ENCODE measurements at places on chromosomes 12 and 14. TPM values are rescaled to one million over a fixed set of nuclear protein-coding genes. Genes with fewer than 3 reads are reported as not detected.

RD3L gene
- polyA plus RNA-seq, result not detected

HOTAIR gene
- polyA plus RNA-seq, result 7.6 TPM

RITA1 gene
- polyA plus RNA-seq, result 11.4 TPM

JAG2 gene
- 52.1 TPM for polyA plus RNA-seq

FGF23 gene
- not detected for polyA plus RNA-seq

HPD gene
- polyA plus RNA-seq, result not detected

NEUROD4 gene
- not detected for polyA plus RNA-seq

OAS2 gene
- polyA plus RNA-seq, result 2.8 TPM

HOXC5 gene
- 1.8 TPM for polyA plus RNA-seq

NYNRIN gene
- 25.1 TPM for polyA plus RNA-seq

RAD9B gene
- polyA plus RNA-seq, result 2.7 TPM

TMTC1 gene
- 57.0 TPM for polyA plus RNA-seq

BCL2L14 gene
- 0.26 TPM for polyA plus RNA-seq

GIT2 gene
- polyA plus RNA-seq, result 57.8 TPM

GRCh38 chr14:92687681-92688433 lies 60.6 kb downstream of the LGMN start:
- peak; percentile 35 for DNase-seq

DNA sequence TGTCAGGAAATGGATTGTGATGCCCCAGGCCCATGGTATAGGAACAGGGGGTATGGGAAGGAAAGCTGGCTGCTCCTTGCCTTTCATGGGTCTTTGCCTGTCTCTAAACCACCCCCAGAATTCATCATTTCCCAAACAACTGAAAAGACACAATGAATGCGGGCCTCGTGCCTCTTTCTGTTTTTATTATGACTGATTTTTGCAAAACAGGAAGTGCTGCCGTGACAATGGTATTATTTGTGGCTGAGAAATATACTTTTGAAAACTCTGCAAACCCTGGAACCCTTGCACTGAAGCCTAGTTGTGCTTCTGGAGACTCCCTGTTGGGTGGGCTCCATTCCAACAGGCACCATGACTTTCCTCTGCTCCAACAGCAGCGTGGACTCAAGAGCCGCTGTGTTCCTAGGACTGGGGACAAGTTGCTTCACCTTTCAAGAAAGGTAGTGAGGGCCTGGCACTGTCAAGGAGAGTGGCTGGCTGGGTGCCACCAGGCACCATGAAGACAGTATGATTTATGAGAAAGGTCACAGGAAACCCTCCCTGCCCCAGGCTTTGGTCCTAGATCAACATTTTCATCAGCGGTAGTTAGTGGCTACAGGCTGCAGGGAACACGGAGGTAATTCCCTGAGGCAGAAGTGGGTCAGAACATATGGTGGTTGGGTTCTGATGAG lies 4.8 kb upstream of the DGLUCY start:
- DNase-seq, result no peak

- no peak for DNase-seq
These were observed 1.5 kb upstream of the IGF1 start for GRCh38 chr12:102481705-102482425.

DNA sequence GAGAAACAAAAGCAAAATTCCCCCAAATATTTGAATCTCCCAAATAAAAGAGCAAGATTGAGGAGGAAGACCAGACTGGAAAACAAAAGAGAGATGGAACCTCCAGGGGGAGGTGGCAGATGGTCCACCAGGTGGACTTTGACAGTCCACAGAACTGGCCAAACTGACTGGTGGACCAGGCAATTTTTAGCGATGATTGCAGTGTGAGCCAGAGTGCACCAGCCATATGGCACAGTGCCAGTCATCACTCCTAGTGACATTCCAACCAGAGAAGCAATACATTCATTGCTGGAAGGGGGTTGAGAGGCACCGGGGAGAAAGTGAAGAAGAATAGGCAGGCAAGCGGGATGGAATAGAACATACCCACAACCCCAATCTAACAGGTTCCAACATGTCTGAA lies 182.9 kb downstream of the EXOC5 start:
- DNase-seq, result no peak

DNA sequence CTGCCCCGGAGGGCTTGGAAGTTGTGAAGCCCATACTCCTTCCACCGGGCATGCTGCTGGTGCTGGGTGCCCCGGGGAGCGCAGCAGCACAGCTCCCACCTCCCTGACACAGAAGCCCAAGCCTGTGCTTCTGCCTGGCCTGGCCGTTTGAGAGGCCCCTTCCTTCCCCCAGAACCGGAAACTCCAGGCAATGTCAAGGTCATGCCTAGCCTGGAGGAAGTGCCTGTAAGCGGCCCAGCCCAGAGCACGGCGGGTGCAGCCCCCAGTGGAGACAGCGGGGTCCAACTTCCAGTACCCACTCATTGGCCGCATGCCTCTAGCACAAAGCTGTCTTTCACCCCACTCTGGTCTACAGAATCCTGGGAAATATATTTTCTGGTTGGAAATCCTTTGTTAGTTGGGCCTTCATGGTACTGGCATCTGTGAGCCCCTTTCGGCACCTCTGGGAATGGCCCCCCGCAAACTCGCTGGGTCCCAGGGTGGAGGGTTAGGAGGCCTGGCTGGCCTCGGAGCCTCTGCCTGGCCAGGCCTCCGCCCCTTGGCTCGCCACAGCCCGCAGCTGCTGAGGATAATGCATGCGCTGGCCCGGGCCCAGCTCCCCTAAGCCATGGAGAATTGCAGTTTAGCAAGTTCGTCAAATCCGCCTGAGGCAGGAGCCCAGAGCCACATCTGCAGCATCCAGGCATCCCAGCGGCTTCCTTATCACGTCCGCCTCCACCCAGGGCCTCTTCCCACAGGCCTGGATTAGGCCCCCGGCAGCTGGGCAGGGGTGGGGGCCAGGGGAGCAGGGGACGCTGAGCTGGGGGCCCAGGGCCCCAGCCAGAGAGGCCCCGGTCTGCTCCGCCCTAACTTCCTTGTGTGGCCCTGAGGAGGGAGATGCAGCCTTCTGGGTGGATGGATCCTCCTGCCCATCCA lies 48.9 kb upstream of the DLK1 start:
- DNase-seq, result peak; percentile 92

- DNase-seq, result no peak
These were observed 162.1 kb downstream of the NAV3 start for GRCh38 chr12:77992760-77993159.

DNA sequence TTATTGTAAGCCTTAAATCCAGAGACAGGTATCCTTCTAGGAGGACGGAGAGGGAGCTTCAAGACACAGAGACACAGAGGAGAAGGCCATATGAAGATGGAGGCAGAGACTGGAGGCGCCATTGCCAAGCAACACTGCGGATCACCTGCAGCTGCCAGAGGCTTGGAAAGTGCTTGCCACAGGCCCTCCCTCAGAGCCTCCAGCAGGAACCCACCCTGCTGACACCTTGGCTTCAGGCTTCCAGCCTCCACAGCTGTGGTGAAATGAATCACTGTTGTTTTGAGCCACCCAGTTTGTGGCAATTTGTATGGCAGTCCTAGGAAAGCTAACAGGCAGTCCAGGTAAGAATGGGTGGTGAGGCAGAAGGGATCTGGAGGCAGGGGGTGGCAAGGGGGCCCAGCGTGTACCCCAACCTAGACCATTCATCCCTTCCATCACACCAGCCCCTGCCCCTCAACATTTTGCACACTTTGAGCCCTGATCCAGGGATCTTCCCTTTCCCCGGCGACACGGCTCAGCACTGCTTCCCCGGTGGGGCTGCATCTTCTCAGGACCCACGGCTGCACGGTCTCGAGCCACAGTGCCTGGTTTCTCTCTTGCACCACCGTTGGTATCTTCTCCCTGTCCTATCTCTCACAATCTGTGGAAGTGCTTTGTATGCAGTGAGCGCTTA lies 22.3 kb upstream of the BCDIN3D start:
- DNase-seq, result no peak

DNA sequence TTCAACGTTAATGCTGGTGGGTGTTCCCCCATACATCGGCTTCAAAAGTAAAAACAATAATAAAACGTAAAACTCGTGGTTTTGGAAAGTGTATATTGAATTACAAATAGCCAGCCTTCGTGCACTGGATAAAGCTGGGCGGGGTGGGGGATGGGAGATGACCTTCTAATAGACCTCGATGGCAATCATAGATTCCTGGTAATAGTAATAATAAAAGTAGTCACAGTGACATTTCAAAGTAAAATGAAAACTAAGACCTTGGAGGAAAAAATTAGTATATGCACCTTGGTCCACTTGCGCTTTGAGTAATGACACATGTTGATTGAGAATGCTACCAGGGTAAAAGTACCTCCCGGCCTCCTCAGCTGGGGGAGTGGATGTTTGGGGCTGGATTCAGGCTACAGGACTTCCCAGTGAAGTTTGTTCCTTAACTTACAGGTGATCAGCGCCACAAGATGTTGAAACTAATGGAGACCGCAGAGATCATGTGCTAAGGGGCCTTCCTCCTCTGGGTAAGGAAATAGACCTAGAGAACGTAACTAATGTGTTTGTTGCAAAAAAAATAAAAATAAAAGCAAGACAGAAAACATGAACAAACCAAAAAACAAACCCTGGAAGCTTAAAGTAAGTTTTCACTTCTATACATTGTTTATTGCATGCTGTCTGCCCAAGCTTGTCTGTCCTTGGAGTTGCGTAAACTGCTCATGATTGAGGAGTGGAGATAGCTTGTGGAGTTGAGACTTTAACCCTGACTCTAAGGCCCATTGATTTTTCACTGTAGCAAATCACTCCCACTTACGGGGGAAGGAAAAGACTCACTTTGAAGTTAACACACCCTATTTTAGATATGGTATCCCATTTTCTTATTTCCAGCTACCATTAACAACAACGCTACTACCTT lies 907 bp upstream of the LRIG3 start:
- DNase-seq, result no peak

DNA sequence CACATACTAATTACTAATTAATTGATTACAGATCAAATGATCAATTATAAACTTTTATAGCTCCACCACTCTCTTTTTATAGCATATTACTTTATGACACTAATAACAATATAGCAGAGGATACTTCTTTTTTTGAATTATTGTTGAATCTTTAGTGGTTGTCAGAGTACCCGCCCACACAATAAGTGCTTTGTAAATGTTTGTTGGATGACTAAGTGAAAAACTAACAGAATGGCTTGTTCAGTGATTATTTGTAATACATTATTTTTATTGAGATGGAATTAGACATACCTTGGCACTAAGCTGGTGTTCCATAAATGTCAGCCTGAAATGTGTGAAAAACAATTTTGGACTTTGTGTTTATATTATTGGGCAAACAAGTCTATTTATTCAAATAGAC lies 670.5 kb upstream of the ATXN7L3B start:
- DNase-seq, result no peak

DNA sequence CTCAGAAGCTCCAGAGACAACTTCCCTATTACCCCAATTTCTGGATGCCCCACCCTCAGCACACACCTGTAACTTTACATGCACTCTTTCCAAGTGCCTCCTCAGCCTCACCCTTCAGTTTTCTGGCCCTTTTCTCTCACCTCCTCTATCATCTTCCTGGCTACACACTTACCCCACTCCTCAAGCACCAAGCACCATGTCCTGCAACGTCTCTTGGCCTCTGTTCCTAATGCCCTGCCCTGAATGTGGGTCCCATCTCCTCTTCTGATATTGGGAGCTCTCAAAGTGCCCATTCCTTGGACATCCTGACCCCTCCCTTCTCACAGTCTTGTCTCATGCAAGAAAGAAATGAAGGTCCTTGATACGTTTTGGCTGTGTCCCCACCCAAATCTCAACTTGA lies 1.2 kb downstream of the KRT72 start:
- DNase-seq, result no peak

- no peak for DNase-seq
These were observed 35.7 kb downstream of the MRPL42 start for GRCh38 chr12:93502802-93503623.

DNA sequence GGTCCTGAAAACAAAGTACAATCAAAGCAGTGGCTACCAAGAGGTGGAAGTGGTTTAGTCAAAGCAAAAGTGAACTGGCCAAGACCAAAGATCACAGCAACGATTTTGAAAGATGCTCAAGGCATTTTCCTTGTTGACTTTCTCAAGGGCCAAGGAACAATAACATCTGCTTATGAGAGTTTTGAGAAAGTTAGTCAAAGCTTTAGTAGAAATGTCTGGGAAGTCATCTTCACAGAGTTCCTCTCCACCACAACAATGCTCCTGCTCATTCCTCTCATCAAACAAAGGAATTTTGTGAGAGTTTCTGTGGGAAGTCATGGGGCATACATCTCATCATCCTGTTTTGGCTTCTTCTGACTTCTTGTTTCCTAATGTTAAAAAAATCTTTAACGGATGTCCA lies 80.1 kb downstream of the PLEKHA5 start:
- no peak for DNase-seq

DNA sequence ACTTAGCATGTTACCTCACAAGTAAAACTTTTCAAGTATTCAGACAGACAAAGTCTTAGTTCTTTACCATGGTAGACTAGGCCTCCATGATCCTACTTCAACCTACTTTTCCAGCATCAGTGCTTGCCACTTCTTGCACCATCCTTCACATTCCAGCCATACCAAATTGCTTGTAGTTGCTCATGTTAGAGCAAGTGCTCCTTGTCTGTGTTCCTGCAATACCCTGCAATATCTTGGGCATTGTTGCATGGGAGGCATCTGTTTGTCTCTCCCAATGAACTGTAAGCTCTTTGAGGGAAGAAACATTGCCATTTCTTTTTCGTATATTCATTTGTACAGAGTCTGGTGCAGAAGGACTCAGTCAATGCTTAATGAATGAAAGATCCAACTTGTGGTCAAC lies 78.0 kb downstream of the SRGAP1 start:
- DNase-seq, result no peak

GRCh38 chr12:15789220-15790171 lies at the start of gene EPS8:
Gene EPS8 (minus strand): TSS chr12:15789388. CDS start chr12:15682951, 106,437 bp downstream.
- DNase-seq, result peak; percentile 93

DNA sequence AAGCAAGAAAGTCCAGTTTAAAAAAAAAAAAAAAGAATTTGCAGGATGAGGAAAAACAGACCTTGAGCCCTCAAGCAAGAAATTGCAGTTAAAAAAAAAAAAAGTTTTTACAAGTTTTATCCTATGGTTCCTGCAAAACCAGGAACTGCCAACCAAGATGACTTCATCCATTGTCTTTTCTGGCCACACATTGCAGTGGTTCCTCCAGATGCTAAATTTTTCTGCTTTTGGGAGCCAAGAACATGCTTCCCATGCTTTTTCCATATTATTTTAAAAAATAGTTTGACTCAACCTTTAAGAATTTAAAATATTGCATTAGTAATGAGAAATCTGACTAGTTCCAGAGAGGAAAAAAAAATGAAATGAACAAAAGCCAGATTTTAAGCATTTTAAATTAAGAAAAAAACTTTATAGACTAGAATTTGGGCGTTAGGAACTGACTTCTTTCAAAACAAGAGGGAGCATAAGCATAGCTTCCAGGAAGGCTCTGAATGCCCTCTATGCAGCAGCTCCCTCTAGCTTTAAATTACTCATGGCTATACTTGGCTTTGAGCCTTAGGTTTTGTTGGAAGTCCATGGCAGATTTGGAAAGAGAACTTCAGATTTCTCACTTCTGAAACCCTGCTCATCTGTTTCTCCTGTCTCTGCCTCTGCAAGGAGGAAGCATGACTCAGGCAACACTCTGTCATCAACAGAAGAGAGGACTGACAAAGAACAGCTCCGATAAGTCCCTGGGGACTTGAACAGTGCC lies 124.5 kb downstream of the GPR65 start:
- no peak for DNase-seq

- no peak for DNase-seq
These were observed 46.3 kb upstream of the CERS5 start for GRCh38 chr12:50213439-50213838.

- DNase-seq, result no peak
These were observed 8.2 kb upstream of the ZNF740 start for GRCh38 chr12:53172352-53172751.

- DNase-seq, result peak; percentile 40
These were observed 55.1 kb downstream of the CMAS start for GRCh38 chr12:22100958-22101748.

- DNase-seq, result no peak
These were observed 65.7 kb downstream of the PRMT8 start for GRCh38 chr12:3556716-3557115.

Data from hindlimb muscle (tissue), 1 donor.